ENCODE measurements at places on chromosomes 13 and 19.
A peak's percentile ranks its signal among the peaks of the same experiment; 100 is the strongest.

DNA sequence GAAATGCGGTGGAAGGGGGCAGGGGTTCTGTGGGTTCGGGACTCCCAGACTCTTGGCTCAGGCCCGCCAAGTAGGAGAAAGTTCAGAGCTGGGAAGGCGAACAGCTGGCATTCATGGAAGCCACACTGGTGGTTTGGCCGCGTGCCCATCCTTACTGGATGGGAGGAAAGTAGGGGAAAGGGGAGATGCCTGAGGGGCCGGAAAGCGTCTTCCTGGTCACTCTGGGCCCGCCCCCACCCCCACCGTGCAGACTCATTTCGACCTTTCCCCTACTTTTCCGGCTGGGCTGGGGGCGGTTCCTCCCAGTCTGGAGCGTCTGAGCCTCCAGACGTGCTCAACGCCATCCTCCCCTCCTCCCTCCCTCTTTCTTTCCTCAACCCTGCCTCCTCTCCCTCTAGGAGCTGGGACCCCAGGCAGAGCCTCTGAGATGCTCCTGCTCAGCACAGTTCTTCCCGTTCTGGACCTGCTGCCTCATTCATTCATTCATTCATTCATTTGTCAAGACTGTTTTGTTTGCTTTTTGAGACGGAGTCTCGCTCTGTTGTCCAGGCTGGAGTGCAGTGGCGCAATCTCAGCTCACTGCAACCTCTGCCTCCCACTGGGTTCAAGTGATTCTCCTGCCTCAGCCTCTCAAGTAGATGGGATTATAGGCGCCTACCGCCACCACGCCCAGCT lies 3.5 kb downstream of the ANGPTL4 start:
- no peak for DNase-seq

DNA sequence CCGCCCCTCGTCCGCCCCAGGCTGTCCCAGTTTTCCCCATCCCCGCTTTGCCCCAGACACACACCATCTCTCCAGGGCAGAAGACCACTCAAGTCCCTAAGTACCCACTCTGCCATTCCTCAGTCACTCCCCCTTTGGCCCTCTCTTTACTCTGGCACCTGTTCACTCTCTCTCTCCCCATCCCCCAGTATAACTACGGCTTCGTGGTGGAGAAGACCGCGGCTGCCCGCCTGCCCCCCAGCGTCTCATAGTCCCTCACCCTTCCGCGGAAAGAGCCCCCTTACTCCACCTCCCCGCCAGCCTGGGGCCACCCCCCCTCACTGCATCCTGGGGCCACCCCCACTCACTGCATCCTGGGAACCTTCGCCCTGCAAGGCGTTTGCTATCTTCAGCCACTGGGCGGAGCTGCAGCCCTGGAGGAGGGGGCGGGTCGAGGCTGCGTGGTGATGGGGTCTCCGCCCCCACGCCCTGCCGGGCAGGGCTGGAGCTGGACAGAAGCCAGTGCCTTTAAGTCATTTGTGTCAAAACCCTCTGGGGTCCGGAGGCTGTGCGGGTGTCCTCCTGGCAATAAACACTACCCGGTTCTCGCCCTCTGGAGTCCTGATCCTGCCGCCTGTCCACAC lies 5.0 kb downstream of the MVB12A start:
- DNase-seq, result peak; percentile 60

GRCh38 chr13:51764184-51765141 lies 39.5 kb downstream of the DHRS12 start:
- peak; percentile 61 for DNase-seq

GRCh38 chr13:50015750-50016149 lies 506 bp downstream of the KCNRG start:
- no peak for DNase-seq

DNA sequence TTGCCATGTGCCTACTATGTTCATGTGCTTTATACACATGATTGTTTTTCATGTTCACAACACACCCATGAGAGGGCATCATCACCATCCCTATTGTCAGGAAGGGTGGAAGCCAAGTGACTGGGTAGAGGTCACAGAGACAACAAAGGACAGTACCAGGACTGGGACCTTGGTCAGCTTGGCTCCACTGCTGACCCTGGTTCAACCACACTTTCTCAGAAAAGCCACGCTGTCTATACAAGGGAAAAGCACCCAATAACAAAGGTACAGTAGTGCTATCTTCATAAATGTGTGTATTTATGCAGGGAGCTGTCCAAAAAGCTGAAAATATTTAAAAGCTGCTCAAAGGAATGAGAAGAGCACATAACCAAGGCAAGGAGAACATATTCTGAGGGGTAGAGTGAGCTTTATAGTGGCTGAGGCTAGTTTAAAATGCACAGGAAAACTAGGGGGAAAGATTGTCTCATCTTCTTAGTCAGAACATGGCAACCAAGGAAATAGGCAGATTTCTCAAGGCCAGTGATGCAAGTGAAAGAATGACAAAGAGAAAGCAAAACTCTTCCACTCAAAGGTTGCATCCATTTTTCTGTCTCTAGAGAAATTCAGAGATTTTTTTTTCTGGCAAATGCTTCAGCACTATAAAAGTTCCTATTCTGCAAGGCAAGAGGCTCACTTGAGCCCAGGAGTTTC lies 415.0 kb downstream of the FOXO1 start:
- DNase-seq, result no peak

- no peak for DNase-seq
Measured at GRCh38 chr19:31535691-31536460, 186.6 kb upstream of the TSHZ3 start.

DNA sequence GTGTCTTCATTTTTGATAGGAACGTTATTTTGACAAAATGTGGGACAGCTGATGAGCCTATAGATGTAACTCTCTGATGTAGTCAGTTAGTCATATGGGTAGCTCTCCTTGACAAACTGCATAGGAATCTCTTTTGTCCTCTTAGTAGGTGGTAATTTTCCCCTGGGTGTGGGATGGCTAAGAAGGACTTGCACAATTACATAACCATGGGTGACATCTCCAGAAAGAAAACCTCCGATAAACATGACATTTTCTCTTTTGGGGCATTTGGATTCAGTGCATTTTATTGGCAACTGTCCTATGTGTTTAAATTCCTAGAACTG lies 41.8 kb downstream of the IGFL3 start:
- no peak for DNase-seq

GRCh38 chr13:51768378-51768921 lies 35.5 kb downstream of the DHRS12 start:
- no peak for DNase-seq

DNA sequence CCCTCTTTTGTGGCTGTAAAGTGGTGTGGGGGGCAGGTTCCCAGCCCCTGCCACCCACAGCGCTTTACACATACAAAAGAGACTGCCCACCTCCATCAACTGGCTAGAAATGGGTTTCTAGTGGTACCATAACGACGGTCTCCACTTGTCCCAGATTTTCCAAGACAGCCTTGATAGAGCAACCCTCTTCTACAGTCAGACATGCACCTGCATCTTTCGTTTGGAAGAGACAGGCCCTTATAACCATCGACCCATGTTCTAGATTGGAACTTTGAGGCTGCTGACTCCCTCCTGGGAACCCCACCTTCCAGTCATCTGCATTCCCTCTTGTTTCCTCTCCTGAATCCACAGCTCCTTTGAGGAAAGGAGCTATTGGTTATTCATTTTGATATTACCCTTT lies 63.1 kb downstream of the GSX1 start:
- DNase-seq, result no peak

GRCh38 chr13:74191410-74191809 lies 57.2 kb upstream of the KLF12 start:
- DNase-seq, result no peak

GRCh38 chr19:10549733-10550132 lies 6.0 kb downstream of the ATG4D start:
- DNase-seq, result no peak

DNA sequence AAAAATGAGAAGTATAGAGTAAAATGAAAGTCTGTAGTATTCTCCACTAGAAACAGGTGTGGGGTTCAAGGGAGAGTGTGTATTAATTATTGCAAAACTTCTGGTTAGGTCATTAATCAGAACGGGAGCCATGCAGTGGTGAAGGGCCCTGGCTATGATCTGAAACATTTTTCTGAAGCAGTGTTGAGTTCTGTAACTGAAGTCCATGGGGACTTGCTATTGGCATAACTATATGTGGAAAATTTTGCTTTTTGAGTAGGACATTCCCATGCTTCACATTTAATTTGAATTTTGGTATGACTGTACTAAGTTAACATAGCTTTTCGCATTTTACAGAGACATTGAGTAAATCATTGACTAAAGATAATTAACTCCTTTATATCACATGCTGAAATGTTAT lies 67.5 kb downstream of the LRCH1 start:
- no peak for DNase-seq

- no peak for DNase-seq
Measured at GRCh38 chr13:49533591-49534269, 38.0 kb downstream of the PHF11 start.

- DNase-seq, result no peak
Measured at GRCh38 chr13:88189728-88190127, 518.6 kb downstream of the SLITRK5 start.

DNA sequence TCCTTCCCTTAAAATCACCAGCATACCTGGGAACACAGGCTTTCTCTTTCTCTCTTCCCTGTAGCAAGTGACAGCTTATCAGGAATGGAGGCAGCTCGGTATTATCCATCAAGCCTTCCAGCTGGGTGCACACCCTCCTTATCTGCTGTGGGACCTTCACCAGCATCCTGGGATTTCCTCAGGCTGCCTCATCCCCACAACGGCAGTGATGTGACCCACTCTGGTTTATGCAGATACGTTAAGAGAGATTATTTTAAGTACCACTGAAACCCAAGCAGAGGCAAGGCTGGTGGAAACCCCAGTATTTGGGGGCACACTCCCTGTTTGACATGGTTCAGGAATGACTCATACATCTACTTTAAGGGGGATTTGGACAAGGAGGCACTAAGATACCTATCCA lies 192.1 kb downstream of the TM9SF2 start:
- no peak for DNase-seq

DNA sequence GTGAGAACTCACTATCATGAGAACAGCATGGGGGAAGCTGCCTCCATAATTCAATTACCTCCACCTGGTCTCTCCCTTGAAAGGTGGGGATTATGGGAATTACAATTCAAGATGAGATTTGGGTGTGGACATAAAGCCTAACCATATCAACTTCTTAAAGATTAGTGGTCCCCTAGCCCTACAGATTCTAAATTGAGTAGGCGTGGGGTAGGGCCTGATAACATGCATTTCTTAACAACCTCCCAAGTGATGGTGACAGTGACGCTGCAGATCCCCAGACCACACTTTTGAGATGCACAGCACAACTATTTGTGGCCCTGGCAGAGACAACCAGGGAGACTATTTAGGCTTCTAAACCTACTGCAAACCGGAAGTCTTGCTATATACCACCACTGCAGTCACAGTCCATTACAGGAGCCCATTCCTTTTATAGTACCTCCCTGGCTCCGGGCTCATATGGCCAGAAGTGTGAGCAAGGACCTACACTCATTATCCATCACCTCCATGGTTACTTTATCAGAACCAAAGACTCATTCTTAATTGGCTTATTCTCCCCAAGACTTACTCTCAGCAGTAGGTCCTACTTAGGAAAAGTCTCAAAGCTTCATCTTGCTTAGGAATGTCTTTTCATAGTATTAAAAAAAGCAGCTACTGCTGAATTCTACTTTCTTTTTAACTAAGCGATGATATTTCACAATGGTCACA lies 2.1 kb upstream of the DPY19L3 start:
- no peak for DNase-seq

DNA sequence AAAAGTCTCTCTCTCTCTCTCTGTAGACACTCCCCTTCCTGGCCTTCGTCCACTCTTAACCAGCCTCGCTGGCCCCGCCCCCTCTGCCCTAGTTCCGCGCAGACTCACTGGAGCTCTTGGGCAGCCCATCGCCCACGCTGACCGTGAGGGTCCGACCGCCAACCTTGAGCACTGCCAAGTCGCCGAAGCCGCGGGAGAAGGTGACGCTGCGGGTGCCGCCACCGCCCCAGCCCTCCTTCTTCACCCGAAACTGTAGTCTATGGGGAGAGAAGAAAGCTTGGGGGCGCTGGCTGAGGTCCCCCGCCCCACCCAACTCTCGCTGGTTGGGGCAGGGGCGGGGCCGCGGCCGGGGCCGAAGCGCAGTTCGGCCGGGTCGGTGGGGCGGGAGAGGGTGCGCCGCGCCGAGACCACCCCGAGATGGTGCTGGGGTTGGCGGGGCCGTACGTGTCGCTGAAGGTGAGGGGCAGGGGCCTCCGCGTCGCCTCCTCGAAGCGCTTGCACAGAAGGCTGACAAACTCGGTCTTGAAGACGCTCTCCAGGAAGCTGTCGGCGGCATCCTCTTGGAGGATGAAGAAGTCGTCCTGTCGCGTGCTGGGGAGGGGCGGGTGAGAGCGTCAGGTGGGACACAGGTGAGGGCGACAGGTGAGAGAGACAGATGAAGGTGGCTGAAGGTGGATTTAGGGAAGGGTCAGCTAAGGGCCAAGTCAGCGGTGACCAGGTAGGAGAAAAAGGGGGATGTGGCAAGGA lies 12.6 kb upstream of the ZNF414 start:
- no peak for DNase-seq

- DNase-seq, result no peak
Measured at GRCh38 chr13:71524245-71524612, 342.8 kb downstream of the DACH1 start.

DNA sequence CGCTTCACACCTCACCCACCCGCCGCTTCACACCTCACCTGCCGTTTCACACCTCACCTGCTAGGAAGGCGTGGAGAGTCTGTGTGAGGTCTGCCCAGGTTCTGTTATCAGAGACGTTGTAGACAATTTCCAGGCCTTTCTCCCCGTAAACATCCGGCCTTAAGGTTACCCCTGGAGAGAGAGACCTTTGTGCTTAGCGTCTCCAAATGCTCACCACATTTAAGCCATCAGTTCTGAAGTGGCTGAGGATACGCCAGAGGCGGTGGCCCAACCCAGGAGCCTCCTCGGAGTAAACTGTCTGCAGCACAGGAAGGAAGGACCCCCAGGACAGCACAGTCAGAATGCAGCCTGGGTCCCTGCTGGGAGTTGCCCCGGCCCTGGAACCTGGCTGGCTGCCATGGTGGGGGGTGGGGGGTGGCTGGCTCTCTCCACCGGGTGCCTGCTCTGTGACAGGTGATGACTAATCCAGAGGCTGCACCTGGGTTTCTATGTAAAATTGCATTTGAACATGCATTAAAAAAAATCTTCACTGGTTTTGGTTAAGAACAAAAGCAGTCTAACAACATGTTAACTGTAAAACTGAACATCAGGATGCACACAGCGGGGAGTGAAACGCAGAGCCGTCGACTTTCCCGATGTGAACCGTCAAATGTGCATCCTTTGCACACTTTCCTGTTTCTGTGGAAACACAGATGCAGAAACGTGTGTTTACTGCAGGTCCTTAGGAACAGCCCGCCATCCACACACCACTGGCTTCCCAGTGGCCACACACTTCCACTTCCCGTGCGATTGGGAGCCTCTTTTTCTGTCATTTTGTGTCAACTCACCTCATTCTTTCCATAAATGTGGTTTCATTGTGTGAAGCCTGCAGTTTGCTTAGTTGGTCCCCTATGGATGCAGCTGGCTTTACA lies 4.5 kb downstream of the ATP4B start:
- DNase-seq, result peak; percentile 16

All from activated naive CD4-positive, alpha-beta T cell treated with anti-CD3 and anti-CD28 coated beads, Interleukin-2, amount 10 ng/mL, durations not matched to agents 7 days and 5 days (primary cell).